ENCODE measurements at places on chromosomes 5 and 9. TPM values are rescaled to one million over a fixed set of nuclear protein-coding genes. Genes with fewer than 3 reads are reported as not detected.

DNA sequence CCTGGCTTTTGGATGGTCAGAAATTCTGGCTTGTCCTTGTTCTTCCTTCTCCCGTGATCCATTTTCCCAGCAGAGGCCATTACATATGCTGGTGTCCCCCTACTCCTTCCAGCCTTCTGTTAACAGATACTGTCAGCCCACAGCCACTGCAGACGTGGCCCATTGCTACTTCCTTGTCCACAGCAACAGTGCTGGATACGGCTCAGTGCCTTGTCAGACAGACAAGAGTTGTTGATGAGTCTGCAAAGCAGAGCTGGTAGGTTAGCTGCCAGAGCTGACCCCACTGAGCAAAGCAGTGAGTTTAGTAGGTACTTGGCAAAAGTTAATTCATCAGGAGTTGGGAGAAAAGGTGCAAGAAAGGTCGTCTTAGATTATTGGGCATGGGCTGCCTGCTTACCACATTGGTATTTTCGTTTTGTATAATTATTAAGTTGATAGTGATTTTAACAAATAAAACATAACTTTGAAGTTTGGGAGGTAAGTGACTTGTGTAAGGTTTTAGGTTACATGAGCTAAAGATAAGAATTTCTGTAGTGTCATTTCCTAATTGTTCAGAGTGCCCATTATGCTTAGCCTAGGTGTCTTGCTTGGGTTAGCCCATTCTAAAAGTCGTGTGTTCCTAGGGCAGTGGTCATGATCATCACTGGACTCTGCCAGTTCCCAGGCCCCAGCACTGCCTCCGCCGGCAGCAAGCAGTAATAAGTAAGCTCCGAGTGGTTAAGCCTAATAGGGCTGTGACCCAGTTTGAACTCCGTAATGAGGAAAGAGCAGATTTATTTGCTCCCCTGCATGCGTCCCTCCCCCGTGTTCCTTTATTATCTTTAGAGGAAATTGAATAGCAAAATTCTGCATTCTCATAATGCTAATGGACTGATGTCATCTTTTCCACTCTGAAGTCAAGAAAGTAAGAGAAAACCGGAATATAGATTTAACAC is 292.0 kb downstream of the FANCC start:
- no peak for DNase-seq

DNA sequence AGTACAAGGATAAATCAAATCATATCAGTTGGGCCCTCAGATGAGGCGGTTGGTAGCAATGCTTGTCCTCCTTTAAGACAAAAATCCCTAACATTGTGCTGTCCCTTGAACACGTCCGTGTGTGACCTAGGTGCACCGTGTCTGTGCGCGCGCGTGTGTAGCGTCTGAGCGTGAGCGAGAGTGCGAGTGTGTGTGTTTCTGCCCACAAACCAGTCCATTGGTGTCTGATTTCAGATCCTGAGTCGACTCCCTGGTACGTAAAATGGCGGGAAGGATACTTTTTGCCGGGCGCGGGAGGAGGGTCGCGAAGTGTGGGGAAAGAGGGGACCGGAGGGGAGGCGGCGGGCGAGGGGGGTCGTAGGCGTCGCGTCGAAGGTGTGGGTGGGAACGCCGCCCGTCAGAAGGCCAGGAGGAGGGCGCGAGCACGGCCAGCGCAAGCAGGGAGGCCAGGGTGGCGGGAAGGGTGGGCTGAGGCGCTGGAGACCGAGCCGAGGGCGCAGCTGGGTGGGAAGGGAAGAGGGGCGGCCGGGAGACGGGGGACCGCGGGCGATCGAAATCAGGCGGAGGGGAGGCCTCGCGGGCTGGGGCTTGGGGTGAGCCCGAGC is 8.9 kb downstream of the OTP start:
- DNase-seq = no peak

GRCh38 chr9:76610011-76610352 is 151.0 kb downstream of the GCNT1 start:
- no peak for DNase-seq

- no peak for DNase-seq
Measured at GRCh38 chr9:106981396-106982287, 118.7 kb downstream of the ZNF462 start.

The NMUR2 gene
- not detected for polyA plus RNA-seq

DNA sequence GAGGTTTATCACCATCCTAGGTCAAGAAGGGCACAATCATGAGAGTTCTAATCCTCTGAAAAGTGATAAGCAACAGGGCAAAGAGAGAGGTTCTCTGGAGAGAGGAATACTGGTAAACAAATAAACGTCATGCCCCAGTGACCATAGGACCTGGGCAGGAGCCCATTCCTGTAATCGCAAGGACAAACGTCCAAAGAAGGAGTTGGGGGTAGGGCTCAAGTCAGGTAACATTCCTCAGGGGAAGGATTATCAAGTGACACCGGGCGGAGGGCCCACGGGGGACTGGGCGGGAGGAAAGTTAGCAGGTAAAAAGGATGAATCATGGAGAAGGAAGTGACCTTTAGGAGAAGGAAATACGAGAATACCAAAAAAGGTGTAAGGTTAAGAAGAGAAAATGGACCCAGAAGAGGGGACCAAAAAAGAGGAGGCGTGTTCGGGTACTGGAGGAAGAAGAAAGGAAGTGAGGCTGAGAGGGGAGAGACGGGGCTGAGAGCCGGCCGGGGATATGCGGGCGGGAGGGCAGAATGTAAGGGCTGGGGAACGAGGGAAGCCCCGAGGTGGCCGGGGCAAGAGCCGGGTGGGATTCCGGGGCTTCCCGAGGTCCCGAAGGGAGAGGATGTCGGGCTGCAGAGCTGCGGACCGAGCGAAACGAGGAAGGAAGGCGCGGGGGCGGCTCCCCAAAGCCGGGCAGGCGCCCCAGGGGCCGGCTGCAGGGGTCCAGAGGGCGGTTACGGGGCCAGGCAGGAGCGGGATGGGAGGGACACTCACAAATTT is 583 bp downstream of the DIAPH1 start:
- DNase-seq = no peak

DNA sequence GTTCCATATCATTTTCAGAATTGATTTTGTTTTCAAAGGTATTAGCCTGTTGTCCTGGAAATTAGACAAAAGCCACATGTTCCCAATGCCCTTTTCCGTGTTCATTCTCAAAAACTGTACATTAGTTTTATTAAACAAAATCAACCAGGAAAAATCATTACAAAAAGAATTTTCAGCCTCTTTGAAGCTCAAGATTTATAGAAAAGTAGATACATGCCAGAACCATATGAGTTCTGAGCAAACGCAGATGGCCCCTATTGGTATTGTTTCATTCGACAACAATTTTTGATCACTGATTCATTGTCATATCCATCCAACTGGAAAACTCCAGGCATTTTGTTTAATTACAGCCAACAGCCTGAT is 148.5 kb upstream of the GRAMD2B start:
- no peak for DNase-seq

GRCh38 chr5:1376981-1377380 is 32.1 kb upstream of the CLPTM1L start:
- no peak for DNase-seq

GRCh38 chr9:77021922-77022782 is 2.7 kb downstream of the FOXB2 start:
- DNase-seq = no peak

- DNase-seq = no peak
Measured at GRCh38 chr9:83932011-83932410, 10.8 kb upstream of the KIF27 start.

The CARD6 gene
- polyA plus RNA-seq = 5.9 TPM

DNA sequence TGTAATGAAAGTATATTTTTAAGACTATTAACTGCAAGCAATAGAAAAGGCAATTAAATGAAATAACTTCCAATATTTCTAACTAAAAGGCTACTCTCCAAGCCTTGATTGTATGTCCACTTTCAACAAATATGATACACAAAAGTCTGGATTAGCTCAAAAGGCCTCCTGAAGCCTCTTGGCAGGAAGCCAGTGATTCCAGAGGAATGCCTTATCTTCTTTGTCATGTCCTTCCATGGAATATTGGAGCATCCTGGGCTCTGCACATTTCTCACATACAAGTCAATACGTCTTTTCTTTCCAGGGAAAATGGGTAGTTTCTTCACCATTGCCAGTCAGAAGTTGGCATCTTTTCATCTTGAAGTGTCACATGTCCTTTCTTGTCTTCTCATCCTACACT is 357.8 kb downstream of the KDM4C start:
- DNase-seq = no peak

GRCh38 chr9:123309611-123310010 is 41.2 kb upstream of the STRBP start:
- DNase-seq = no peak

The PCDHGA4 gene
- polyA plus RNA-seq = 2.2 TPM

DNA sequence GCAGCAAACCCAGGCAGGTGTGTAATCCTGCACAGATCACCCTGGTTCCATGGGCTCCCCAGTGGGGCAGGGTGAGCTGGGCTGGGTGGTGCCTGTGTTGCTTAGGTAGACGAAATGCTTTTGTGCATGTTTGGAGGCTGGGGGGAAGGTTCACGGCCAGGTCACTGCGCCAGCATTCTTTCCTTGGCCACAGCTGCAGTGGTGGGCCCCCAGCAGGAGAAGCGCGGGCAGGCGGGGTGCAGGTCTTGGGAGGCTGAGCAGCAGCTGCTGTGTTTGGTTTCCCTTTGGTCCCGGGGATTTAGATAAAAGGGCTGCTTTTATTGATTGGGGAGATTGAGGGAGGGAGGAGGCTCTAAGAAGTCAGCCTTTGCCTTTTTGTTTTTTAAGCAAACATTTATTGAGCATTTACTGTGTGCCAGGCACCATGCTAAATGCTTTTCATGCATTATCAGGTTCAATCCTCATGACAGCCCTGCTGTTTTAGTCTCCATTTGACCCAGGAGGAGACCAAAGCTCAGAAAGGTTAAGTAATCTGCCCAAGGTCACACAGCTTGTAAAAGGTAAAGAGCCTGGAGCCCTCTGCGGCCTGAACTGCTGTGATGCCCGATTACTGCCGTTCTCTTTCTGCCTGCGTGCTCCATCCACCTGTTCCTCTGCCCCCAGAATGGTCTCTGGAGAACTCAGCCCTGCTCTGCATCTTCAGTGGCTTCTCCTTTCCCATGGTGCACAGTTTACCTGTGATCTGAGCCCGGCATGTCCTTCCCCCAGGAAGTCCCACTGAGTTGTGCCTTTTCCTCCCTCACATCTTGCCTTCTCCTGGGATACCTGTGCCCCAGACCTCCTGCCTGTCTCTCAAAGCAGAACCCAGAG is 94.4 kb downstream of the MACROH2A1 start:
- no peak for DNase-seq

GRCh38 chr5:28408186-28408585 is 1369.8 kb upstream of the CDH9 start:
- DNase-seq = no peak

The MYOZ3 gene
- 1.5 TPM for polyA plus RNA-seq

DNA sequence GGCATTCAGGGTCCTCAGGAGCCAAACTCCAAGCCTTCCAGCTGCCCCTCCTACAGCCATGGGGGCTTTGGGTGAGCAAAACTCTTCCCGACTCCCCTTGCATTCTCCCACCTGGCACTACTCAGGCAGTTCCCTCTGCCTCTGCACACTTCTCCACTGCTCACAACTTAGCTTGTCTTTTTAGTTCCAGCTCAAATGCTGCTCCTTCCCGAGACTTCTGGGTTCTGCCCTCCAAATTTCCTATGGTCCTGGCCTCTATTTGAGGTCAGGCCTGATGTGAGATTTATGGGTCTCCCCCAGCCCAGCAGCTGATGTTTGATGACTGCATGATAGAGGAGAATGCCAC is 5.7 kb upstream of the SLC25A48 start:
- DNase-seq = no peak

The PCDHGA11 gene
- 1.9 TPM for polyA plus RNA-seq

The MSX2 gene
- 16.4 TPM for polyA plus RNA-seq

GRCh38 chr9:37201581-37201980 is 81.2 kb downstream of the ZCCHC7 start:
- DNase-seq = no peak

The SLC45A2 gene
- polyA plus RNA-seq = not detected

The GRAMD2B gene
- 10.8 TPM for polyA plus RNA-seq

DNA sequence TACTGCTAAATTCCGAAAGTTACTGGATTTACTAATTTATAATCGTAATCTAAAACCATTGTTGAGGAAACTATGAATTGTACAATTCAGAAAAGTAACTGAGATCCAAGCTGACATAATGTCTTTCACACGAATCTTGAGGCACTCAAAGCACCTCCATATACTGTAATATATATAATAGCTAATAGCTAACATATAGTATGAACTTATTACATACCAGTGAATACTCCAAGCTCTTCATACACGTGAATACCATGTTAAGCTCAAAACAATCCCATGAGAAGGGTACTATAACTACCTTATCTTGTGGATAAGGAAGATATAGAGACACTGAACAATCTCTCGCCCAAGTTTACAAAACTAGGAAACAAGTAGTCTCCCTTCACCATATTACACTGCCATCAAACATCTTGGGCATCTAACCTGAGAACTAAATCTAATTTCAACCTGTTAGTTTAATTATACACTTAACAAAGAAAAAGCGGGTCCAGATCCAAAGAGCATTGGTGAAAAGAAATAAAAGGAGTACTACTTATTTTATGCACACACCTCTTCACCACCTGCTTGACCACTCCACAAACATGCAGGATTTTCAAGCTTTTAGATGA is 1.0 kb downstream of the NUDCD2 start:
- DNase-seq = no peak

DNA sequence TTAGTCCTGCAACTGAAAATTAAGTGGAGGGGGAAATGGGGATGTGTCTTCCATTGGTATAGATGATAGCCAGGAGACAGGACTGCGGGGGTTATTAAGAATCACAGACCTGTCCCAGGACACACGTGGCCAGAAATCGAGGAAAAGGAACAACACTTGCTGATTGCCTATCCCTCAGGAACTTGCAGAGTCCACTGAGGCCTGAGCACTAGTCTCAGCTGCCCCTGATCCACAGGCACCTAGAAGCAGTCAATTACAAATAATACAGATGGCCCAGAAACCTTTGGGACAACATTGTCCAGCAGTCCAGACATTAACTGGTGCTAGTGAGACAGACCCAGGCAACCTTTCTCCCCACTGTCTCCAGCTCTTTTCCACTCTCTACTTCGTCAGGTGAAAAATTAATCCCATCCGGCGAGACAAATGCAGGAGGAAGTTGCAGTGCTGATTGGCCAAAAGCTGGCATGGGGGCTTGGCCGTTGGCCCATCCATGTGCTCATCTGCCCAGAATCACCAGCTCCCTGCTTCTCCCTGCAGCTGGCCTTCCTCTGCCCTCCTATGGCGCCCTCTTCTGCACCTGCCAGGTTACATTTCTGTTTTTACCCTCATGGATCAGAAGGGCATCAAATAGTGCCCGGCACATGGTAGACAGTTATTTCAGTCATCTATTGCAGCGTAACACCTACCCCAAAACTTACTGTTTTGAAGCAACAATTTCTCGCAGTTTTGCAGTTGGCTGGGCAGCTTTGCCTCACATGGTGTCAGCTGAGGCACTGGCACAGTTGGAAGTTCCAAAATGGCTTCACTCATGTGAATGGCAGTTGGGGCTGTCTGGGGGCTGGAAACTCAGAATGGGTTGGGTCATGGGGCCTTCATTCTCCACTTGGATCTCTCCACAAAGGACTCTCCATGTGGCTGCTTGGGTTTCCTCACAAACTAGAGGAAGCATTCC is 3.6 kb upstream of the B4GALT1 start:
- no peak for DNase-seq

DNA sequence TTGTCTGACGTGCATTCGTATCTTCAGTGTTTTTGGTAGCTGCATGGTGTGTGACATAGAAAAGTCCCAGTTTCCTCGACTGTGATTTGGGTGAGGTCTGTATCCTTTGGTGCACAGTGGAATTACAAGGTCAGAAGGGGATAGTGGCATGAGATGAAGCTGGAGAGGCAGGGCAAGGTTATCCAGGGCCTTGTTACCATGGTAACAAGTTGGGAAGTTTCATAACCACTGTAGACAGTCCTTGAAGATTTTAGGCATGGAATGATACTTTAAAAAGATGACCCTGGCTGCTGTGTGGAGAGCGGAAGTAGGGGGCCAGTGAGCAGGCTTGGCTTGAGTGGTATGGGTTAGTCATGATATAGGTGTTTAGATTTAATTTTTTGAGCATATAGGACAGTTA is 11.9 kb downstream of the EHMT1 start:
- no peak for DNase-seq

The GHR gene
- polyA plus RNA-seq = 10.1 TPM

All from urinary bladder (tissue), 4 donors.